NCI-H2081 (cell line): ENCODE measurements at places on chromosomes 2 and 18.

DNA sequence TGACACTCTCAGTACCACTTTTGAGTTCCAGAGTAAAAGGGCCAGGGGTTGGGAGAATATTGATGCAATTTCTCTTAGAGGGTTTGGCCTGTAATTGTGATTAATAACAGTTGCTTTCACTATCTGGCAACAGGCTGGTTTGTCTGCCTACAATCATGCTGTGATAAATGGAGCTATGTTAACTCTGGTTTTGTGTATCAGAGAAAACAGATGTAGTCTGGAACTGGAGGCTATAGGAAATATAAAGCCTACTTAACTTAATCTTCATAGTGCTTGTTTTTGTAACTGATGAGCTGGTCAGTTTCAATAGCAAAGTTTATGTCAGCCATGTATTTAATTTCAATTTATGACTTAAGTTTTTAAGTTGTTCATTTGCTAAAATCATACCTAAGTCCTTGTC lies 138.0 kb downstream of the AGPS start:
- peak; percentile 95 for DNase-seq

DNA sequence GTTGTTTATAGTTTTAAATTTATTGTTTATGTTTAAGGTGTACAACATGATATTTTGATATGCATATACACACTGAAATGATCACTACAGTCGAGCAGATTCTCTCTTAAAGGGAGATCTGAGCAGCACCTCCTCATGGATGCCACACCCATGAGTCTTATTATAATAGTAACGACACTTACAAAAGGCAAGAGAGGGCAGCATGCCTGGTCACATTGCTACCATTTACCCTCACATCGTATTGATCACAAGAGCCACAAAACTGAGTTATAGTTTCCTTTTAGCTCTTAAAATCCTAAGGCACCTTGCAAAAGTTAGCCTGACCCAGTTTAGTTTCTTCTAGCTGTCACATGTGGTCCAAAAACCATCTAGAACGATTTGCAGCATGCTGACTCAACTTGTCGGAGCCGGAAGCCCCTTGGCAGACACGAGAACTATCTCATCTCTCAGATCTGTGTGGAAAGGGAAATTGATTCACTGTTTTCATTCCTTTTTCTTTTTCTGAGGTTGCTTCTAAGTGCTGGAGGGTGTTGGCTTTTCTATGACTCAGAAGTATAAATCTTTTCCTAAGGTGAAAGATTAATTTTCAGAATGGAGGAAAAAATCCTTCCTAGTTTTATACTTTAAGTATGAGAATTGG lies 85.3 kb downstream of the CDC42EP3 start:
- DNase-seq = no peak

GRCh38 chr2:29270701-29271121 lies 155.5 kb downstream of the CLIP4 start:
- DNase-seq = no peak

GRCh38 chr2:37645836-37646235 lies 25.6 kb downstream of the CDC42EP3 start:
- DNase-seq = no peak

- no peak for DNase-seq
Measured at GRCh38 chr2:132788310-132788838, 118.4 kb upstream of the LYPD1 start.

- no peak for DNase-seq
Measured at GRCh38 chr18:78540636-78541529, 438.7 kb upstream of the SALL3 start.

GRCh38 chr2:39534095-39534711 lies 97.1 kb upstream of the MAP4K3 start:
- no peak for DNase-seq
